PC-9 (cell line): ENCODE measurements at places on chromosomes 1 and 21. TPM values are rescaled to one million over a fixed set of nuclear protein-coding genes. Genes with fewer than 3 reads are reported as not detected.

BRDT gene
- total RNA-seq, result not detected in 2 replicates

GRCh38 chr1:71193153-71193552 lies 112.3 kb upstream of the ZRANB2 start:
- DNase-seq, result no peak

SPRR2A gene
- total RNA-seq, result not detected in 2 replicates

- no peak for DNase-seq
Measured at GRCh38 chr1:10178597-10179405, 31.6 kb upstream of the KIF1B start.

C1orf87 gene
- total RNA-seq, result not detected in 2 replicates
